ENCODE measurements at places on chromosomes 12 and 14. TPM values are rescaled to one million over a fixed set of nuclear protein-coding genes. Genes with fewer than 3 reads are reported as not detected.

Gene PTPRR
- 2.1 TPM for total RNA-seq

Gene FANCM
- total RNA-seq, result 2.5 TPM

Gene GNB3
- total RNA-seq, result 0.35 TPM

Gene ALDH1L2
- 65.1 TPM for total RNA-seq

Gene PTCSC3
- not detected for total RNA-seq

Gene DDX23
- 50.5 TPM for total RNA-seq

Gene KRT79
- not detected for total RNA-seq

Gene PSME2
- 65.5 TPM for total RNA-seq

Gene AMN
- 12.4 TPM for total RNA-seq
